Nucleus accumbens (tissue), 56 donors: ENCODE measurements at places on chromosomes 1 and 21.

GRCh38 chr1:30892671-30893073, 15.9 kb downstream of the SDC3 start:
- DNase-seq: no peak

DNA sequence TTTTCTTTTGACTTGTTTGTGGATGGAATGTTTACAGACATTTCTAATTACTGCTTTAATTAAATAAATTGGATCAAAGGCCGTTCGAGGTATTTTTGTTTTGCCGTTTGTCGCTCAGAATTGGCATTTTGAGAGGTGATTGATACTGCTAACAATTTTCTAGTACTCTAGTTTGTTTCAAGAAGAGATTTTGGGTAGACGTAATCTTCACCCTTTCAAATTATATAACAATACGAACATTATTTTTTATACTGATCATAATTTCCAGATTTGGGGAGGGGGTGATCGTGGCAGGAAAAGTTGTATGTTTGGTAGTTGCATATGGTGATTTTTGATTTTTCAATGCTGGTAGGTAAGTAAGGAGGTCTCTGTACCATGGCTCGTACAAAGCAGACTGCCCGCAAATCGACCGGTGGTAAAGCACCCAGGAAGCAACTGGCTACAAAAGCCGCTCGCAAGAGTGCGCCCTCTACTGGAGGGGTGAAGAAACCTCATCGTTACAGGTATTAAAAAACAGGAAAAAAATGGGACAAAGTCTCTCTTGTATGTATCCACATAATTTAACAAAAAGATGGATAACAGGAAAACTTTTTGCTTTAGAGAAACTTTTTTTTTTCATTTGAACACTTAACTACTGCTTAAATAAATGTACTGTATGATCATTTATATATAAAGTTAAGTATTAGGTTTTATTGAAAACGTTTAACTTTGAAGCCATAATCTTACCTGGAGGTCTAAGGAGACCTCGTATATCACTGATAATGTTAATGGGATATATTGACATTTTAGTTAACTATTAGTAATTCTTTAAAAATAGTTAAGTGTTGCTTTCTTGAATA, 1.7 kb downstream of the H3-3A start:
- no peak for DNase-seq

- DNase-seq: no peak
Measured at GRCh38 chr21:31781737-31782136, 49.8 kb upstream of the SCAF4 start.

DNA sequence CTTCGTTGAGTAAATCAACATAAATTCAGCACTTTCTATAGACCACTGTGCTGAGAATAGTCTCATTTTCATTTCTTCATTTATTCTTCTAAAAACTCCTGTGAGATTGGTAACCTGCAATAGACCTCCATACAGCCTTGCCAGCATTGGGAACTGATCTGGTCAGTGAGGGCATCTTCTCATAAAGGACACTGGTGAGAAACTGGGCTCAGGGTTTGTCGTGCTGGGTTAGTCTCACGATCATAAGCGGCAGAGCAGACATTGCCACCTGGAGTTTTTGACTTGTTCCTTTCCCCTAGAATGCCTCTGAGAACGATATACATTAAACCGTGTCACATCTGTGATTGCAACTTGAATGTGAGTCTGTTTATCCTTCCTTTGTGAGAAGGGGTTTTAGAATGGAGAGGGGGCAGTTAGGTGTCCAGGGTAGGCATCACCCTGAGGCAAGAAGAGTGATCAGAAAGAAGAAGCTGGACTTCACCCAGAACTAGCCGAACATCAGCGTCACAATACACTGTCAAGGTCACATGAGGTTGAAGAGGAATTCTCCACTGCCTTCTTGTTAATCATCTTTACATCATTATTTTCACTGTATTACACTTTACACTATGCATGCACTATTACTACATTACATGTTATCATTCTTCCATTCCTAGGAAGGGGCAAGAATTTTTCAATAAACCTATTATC, 1.4 kb upstream of the TTLL7 start:
- DNase-seq: no peak

GRCh38 chr1:150876119-150876454, 312 bp downstream of the ARNT start:
- no peak for DNase-seq

DNA sequence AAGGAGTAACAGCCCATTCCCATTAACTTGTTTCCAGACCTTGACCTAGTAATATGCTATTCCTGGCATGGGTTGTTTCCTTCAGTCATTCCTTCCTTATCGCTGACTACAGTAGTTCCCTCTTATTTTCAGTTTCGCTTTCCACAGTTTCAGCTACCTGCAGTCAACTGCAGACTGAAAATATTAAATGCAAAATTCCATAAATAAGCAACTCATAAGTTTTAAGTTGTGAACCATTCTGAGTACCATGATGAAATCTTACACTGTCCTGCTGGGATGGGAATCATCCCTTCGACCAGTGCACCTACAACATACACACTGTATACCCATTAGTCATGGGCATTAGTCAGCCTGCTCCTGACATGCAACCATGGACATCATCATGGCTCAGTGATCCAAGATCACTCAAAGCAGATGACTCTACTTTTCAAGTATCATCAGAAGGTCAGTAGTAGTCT, 66.7 kb downstream of the CCDC30 start:
- no peak for DNase-seq

DNA sequence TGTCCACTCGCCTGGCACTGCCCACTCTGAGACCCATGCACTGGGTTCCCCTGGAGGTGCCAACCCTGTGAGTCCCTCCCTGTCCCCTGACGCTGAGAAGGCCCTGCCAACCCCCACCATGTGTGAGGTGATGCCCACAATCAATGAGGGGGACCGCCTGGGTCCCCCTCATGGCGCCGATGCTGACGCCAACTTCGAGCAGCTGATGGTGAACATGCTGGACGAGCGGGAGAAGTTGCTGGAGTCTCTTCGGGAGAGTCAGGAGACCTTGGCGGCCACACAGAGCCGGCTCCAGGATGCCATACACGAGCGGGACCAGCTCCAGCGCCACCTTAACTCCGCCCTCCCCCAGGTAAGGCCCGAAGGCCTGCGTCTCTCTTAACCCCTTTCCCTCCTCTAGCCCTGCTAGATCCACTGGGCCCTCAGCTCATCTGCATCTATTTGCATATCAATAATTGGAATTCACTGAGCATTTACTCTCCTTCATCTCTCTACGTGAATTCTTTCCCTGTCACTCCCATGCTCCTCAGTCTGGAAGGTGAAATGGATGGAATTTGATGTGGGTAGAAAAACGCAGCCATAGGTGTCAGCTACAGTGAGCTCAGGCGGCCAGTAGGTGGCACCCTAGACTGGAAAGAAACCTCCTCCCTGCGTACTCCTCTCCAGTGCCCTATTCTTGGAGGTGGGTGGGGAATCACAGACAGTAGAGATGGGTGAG, 12.8 kb downstream of the PPFIA4 start:
- peak; percentile 71 for DNase-seq
